ENCODE measurements at places on chromosomes 5 and 9.

GRCh38 chr9:114861922-114862605, 56.2 kb upstream of the TNFSF15 start:
- no peak for DNase-seq

GRCh38 chr5:73906277-73906676, 280.3 kb downstream of the ARHGEF28 start:
- DNase-seq = no peak

- no peak for DNase-seq
Observed at GRCh38 chr9:121133104-121133816, 58.5 kb downstream of the CNTRL start.

- DNase-seq = no peak
Observed at GRCh38 chr9:127330501-127330900, 65.9 kb downstream of the GARNL3 start.

DNA sequence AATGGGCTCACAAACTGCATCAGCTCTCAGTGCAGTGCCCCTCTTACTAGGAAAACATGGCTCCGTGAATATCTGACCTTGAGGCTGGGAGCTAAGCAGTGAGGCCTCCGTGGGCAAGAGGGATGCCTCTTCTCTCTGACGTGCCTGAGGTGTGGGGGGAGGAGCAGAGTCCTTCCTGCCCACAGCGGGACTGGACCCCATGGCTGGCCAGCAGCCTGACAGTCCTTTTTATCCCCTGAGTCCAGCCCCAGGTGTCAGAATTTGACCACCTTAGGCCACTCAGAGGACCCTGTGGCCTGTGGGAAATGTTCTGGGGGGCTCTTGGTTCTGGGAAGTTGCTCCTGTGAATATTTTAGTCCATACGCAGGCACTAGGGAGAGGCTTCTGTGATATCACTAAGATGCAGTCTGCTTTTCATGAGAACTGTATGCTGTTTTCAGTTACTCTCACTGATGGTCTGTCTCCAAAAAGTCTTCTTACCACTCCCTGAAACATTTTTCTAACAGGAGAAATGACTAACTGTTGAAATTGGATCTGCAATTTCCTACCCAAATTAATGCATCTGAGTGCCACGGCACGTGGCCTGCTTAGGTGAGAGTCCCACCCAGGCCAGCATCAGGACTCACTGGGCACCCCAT, 23.4 kb downstream of the ANGPTL2 start:
- DNase-seq = no peak

GRCh38 chr5:80254767-80255430, 949 bp downstream of the SERINC5 start:
- no peak for DNase-seq

Measured in hindlimb muscle (tissue), 1 donor.